Activated CD4-positive, alpha-beta T cell treated with anti-CD3 and anti-CD28 coated beads, Interleukin-2, amount 10 ng/mL, durations not matched to agents 7 days and 5 days (primary cell): ENCODE measurements at places on chromosomes 12 and 14. TPM values are rescaled to one million over a fixed set of nuclear protein-coding genes. Genes with fewer than 3 reads are reported as not detected.

ZC2HC1C gene
- total RNA-seq, result 3.3 TPM

ENDOU gene
- not detected for total RNA-seq

COX8C gene
- not detected for total RNA-seq

TEX52 gene
- total RNA-seq, result 0.35 TPM

GALNT16 gene
- total RNA-seq, result not detected

SCN8A gene
- total RNA-seq, result 0.67 TPM

BATF gene
- total RNA-seq, result 41.0 TPM

DNA sequence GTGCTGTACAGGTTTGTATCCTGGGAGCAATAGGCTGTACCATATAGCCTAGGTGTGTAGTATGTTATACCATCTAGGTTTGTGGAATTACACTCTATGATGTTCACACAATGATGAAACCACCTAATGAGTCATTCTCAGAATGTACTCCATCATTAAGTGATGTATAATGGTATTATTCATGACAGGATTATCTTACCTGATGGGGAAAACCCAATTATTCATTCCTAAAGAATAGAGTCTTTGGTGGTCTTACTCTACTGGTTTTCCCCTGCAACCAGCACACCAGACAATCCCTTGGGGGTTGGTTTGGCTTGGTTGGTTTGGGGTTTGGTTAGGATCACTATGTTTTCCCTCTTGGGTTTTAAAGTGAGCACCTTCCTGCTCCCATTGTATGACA, 12.6 kb upstream of the OR10P1 start:
- DNase-seq, result no peak

DNA sequence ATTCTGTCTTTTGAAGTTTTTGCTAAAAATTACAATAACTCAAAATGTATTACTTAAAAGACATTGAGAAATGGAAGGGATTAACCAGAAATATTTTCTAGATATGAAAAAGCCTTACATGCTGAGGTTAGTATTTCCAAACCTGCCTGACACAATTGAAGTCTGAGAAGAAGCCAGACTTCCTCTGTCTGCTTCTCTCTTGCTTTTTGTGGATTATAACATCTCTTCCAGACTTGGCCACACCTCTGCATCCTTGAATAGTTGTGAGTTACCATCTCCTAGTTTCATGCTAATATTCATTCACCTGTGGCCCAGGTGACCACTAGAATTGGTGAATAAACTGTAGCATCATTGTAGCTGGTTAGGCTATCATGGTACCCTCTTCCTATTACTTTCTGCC, 497.6 kb downstream of the SLC16A7 start:
- DNase-seq, result no peak

DNA sequence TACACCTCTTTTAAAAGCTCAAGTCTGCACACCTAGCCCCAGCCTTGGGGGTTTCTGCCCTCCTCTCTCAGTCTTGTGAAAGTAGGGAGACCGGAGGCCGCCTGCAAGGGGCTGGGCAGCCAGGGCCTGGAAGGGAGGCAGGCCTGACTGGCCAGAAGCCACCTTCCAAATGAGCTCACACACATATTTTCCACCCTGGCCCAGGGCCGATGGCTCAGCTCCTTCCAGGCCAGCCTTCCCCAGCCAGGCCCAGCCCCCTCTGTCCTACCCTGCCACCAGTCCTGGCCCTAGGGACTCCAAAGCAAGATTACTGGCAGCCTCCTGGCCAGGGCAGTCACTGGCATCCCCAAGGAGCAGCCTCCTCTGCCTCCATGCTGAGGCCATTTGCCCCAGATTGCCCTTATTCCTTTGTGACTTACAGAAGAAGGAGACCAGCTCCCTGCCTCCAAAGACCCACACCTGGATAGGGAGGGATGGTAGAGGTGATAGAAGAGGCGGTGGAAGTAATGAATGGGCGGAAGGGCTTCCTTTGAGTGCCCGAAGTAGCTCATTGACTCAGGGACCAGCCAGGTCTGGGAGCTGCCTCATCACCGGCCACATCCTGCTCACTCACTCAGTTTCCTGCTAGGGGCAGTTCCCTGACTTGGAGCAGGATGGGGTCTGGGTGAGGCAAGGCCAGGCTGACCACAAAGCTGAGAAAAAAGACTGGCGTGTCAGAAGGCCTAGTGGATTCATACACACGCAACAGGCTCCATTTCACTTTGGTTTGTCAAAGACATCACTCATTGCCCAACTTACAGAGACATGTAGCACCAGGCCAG, 14.8 kb downstream of the MMP14 start:
- peak; percentile 29 for DNase-seq

- DNase-seq, result no peak
Observed at GRCh38 chr12:24349051-24349799, 399.8 kb upstream of the SOX5 start.

DNA sequence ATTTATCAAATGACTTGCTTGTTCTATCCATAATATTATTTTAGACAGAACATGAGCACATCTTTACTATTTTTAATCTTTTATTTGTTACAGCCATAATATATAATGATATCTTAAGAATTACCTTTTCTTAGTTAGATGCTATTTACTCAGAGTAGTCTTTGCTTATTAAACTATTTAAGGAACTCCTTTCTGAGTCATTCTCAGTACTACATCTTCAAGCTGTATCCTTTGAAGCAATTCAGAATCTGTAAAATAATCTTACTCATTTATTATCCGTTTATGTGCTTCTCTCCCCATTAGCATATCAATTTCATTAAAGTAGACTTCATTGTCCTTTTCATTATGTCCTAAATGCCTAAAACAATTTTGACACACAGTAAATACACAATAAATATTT, 240.4 kb upstream of the FAR2 start:
- no peak for DNase-seq

DNA sequence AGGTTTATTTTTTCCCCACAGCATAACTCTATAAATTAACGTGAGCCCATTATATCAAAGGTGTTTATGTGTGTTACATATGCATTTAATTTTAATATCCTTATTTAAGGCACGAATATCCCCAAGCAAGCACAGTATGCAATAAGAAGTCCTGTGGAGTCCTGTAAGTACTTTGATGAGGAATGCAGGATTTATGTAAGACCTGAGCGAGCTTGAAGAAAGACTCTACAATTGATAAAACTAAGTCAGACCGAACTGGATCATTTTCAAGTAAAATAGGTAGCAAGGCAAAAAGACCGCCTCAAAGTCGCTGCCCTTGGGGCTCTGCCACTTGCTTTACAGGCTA, 755 bp downstream of the SLC25A21 start:
- no peak for DNase-seq

DNA sequence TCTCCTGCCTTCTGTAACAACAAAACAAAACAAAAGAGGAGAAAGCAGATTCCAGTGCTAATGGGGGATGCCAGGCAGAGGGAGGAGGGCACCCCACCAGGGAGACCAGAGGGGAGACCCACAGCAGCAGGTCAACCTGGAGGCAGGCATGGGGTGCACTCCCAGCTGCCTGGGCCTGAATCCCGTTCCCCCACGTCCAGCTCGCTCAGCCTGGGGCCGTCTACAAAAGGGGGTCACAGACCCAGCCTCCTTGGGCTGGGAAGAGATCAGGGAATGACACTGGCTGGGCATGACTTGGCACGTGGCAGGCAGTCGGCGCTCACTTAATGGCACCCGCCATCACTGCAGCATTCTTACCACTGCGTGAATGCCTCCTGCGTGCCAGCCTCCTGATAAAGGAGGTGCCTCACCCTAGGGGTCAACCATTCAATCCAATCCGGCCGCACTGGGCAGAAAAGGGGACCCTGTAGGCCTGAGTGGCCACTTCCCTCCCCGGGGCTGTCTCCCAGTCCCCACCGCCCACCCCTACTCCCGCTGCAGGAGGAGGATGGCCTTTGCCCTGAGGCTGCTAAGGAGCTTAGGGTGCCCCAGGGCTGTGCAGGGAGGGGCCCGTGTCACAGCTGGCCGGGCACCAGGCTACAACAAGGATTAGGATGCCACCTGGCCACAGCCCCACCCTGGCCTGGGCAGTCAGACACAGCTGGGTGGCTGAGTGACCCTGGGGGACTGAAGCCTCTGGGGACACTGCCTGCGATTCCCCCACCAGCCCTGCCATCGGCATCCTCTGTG, 87.5 kb downstream of the NCOR2 start:
- no peak for DNase-seq

DNA sequence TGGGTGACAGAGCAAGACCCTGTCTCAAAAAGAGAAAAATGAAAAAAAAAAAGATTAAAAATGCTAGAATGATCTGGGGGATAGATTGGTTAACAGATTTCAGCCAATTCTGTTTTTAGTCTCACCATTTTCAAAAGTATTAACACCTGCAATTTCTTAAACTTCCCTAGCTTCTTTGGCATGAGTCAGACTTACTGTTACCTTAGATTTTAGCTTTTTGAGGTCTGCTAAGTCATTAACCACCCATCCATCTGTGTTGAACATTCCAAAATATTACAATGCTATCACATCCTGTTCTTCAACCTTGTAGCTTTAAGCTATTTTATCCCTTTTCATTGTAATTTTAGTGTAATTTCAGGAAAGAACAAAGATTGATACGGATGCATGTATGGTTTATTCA, 59.3 kb downstream of the PPP1R13B start:
- no peak for DNase-seq

- no peak for DNase-seq
Observed at GRCh38 chr14:51119411-51120051, 24.6 kb upstream of the TRIM9 start.

GRCh38 chr12:29741342-29742241, 42.1 kb downstream of the TMTC1 start:
- no peak for DNase-seq

GRCh38 chr12:101414533-101415119, 7.1 kb upstream of the ARL1 start:
- DNase-seq, result peak; percentile 40

DNA sequence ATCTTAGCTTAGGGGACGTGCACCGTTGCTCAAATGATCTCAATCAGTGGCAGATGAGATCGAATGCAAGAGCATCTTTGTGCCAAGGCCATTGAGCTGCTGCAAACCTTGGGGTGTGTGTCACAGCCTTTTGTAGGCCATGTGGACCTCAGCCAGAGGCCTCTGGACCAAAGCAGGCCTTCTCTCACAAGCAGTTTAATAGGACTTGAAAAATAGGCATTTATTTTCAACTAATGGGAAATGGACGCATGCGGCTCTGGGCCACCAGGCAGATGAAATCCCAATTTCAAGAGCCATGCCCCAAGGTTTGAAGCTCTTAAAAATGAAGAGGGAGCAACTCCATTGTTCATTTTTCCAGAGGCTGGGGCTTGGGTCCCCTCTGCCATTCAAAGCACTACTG, 87.3 kb downstream of the TTC7B start:
- DNase-seq, result no peak

DNA sequence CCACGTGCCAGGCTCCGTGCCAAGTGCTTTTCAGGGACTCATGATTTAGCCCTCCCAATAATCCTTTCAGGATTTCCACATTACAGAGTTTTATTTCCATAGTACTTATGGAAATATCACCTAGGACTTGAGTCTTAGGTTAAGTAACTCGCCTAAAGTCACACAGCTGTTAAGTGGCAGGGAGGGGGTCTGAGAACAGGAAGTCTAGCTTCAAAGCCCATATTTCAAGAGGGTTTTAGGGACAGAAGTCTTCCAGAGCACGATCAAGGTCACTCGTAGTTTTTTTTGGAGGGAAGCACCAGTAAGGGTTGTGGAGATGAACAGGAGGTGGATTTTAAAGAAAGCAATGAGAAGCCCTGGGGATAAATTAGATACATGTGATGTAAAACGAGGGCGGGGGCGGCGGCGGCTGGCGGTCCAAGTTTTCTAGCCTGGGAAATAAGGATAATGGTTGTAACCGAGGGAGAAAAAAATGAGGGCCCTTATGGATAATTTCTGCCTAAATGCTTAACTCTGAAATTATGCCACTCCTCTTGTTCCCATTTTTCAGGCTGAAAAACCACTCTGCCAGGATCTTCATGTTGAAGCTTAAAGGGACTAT, 192.6 kb upstream of the FOXN3 start:
- DNase-seq, result no peak

DNA sequence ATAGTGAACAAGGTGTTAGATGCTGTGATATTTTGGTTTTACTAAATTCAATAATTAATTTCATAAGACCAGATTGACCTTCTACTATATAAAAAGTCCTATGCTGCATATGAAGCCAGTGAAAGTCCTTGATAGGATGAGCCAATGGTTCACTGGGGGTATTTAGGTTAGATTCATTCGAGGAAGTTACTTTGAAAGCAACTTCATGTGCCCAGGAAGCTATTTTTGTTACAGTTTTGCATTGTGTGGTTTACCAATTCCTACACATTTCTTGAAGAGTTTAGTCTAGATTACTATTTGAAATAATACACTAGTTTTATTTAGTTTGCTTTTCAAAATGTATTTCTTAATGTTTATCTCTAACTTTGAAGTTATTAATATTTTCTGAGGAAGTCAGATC, 58.5 kb upstream of the RMST start:
- no peak for DNase-seq

GRCh38 chr14:33323979-33324378, 385.3 kb downstream of the NPAS3 start:
- DNase-seq, result no peak

DNA sequence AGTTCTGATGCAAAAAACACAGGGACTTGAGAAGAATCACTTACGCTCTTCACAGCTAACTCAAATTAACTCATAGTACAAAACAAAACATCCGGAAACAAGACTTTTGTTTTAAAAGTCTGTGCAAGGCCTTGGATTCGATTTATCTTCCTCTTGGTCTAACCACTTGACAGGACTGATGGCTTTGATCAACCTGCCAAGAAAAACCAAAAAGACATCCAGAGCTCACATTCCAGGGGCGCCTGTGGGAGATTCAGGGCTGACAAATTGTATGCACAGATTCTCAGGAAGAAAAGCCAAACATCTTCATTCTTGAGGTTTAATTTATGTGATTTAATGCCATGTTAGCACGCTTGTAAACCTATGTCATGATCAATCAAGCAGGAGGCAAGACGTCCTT, 129.1 kb upstream of the TMCC3 start:
- DNase-seq, result no peak

- DNase-seq, result no peak
Observed at GRCh38 chr12:132227782-132228475, 83.7 kb downstream of the NOC4L start.

GRCh38 chr14:49966304-49966809, 73.5 kb downstream of the ARF6 start:
- DNase-seq, result no peak

DNA sequence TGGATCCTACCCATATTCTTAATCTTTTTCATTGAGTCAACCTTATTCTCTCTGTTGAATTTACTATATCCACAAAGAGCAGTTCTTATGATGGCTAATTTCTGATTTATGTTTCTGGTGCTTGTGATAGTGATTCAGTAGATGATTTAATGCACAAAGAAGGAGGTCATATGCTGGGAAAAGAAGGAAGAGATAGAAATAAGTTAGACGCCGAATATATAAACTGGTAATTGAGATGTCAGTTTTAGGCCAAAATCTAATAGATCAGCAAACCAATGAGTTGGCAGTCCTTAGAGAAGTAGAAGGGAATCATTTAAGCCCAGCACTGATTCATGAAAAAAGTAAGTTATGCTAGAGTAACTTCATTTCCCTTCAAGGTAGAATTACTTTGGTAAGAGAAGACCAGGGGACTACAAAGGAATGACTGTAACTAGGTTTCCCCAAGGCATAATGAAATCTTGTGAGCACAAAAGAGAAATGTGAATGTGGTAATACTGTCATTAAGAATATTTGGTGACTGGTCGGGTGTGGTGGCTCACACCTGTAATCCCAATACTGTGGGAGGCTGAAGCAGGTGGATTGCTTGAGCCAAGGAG, 132.4 kb downstream of the TGFB3 start:
- no peak for DNase-seq
